ENCODE measurements at places on chromosomes 4 and X. TPM values are rescaled to one million over a fixed set of nuclear protein-coding genes. Genes with fewer than 3 reads are reported as not detected.

The S100P gene
- 1.7 TPM for total RNA-seq

The PRKG2 gene
- 0.92 TPM for total RNA-seq

The ASB12 gene
- total RNA-seq = 5.7 TPM

The DMP1 gene
- not detected for total RNA-seq

The ZFP92 gene
- total RNA-seq = 1.4 TPM

The GATA1 gene
- 0.41 TPM for total RNA-seq

The CYTL1 gene
- total RNA-seq = 4.6 TPM

The CORIN gene
- 1.4 TPM for total RNA-seq

The SLC25A14 gene
- total RNA-seq = 8.4 TPM

The NSUN7 gene
- 3.5 TPM for total RNA-seq

The CXorf49 gene
- total RNA-seq = not detected

The CFP gene
- 1.9 TPM for total RNA-seq

The FGFBP2 gene
- total RNA-seq = 1.9 TPM

The DDX53 gene
- total RNA-seq = not detected

The HTN1 gene
- total RNA-seq = not detected

The INPP4B gene
- 39.4 TPM for total RNA-seq

The OPHN1 gene
- 22.6 TPM for total RNA-seq

The ASMT gene
- total RNA-seq = not detected

The ADRA2C gene
- total RNA-seq = 0.92 TPM

The UGT2A3 gene
- total RNA-seq = not detected

The DCX gene
- 20.8 TPM for total RNA-seq

The DCAF12L2 gene
- total RNA-seq = 12.2 TPM

The SMIM31 gene
- total RNA-seq = not detected

The ADAMTS3 gene
- total RNA-seq = 2.8 TPM

The USP46 gene
- total RNA-seq = 24.1 TPM

The F11 gene
- total RNA-seq = 0.62 TPM

The TMSB15C gene
- 4.0 TPM for total RNA-seq

The NXF2 gene
- total RNA-seq = not detected

The TRIML2 gene
- total RNA-seq = not detected

The TRIM60 gene
- not detected for total RNA-seq

The TMPRSS11D gene
- 6.6 TPM for total RNA-seq

The AIFM1 gene
- 22.0 TPM for total RNA-seq

The XAGE1B gene
- not detected for total RNA-seq

The PHEX gene
- total RNA-seq = 0.31 TPM

The S100G gene
- not detected for total RNA-seq

The GPR119 gene
- not detected for total RNA-seq

The CLNK gene
- total RNA-seq = not detected

The AKAP14 gene
- total RNA-seq = 0.41 TPM

The TLR2 gene
- total RNA-seq = 7.1 TPM

The PWWP3B gene
- 49.2 TPM for total RNA-seq

The TCP11X2 gene
- total RNA-seq = not detected

The LUZP4 gene
- not detected for total RNA-seq

The C1QTNF7 gene
- 15.3 TPM for total RNA-seq

The HSFX2 gene
- total RNA-seq = not detected

The SLC26A1 gene
- total RNA-seq = 0.31 TPM

The POLA1 gene
- total RNA-seq = 32.9 TPM

All from tongue (tissue), 3 donors.